ENCODE measurements at places on chromosomes 2 and 18. TPM values are rescaled to one million over a fixed set of nuclear protein-coding genes. Genes with fewer than 3 reads are reported as not detected.

The CXCR4 gene
- total RNA-seq = not detected

The MYO1B gene
- 238 TPM for total RNA-seq

The PFN4 gene
- 0.66 TPM for total RNA-seq

The POTEE gene
- 0.32 TPM for total RNA-seq

The PLGLB1 gene
- total RNA-seq = not detected

The SLC8A1 gene
- 91.9 TPM for total RNA-seq

The TMEM17 gene
- total RNA-seq = 4.4 TPM

The NCKAP5 gene
- total RNA-seq = 0.24 TPM

The TBR1 gene
- not detected for total RNA-seq

The KLHL29 gene
- 8.7 TPM for total RNA-seq
